ENCODE measurements at places on chromosomes 7 and 10.
A peak's percentile ranks its signal among the peaks of the same experiment; 100 is the strongest.

GRCh38 chr10:90138844-90139243 lies 437.5 kb downstream of the KIF20B start:
- peak; percentile 8 for DNase-seq

GRCh38 chr10:27312854-27313253 lies 72.3 kb upstream of the ACBD5 start:
- DNase-seq, result no peak

- DNase-seq, result peak; percentile 73
These were observed 33.8 kb upstream of the ICA1 start for GRCh38 chr7:8295638-8296361.

GRCh38 chr10:69962746-69963135 lies 89.9 kb upstream of the MACROH2A2 start:
- DNase-seq, result no peak

GRCh38 chr10:100982916-100983830 lies 4.1 kb downstream of the MRPL43 start:
- no peak for DNase-seq

Measured in KBM-7 (cell line).